ENCODE measurements at places on chromosomes 2 and 18. TPM values are rescaled to one million over a fixed set of nuclear protein-coding genes. Genes with fewer than 3 reads are reported as not detected.

MXD1 gene
- total RNA-seq: 17.4 TPM

HOXD11 gene
- not detected for total RNA-seq

- DNase-seq: no peak
These were observed 272.6 kb upstream of the ERBB4 start for GRCh38 chr2:212811036-212811805.

- DNase-seq: no peak
These were observed 36.7 kb downstream of the MCFD2 start for GRCh38 chr2:46878886-46879285.

GRCh38 chr2:220887876-220888275, 684.2 kb downstream of the EPHA4 start:
- no peak for DNase-seq

DNA sequence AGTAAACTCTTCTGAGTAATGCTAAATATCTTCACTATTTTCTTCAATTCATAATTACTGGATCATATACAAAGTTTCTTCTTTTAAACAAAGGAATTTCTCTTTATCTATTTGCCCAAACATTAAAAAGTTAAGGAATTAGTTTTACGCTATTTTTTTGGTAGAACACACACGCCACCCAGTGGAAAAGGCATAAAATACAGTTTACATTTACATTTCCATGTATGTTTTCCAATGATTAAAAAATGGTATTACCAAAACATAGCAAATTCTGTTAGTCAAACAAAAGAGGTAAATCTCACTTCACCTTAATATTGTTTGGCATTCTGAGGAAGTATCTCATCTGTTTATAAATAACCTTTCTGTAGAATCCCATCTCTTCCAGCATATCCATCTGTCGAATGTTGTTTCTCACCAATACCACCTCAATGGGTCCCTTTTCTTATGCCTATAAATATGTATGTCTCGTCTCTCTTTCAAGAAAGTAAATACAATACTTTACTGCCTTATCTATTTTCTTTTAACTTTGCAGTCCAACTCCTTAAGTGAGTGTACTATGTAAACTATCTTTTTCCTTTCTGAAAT, 7.2 kb downstream of the BOLL start:
- peak; percentile 45 for DNase-seq

- no peak for DNase-seq
These were observed 680.2 kb downstream of the NYAP2 start for GRCh38 chr2:226079671-226080181.

GRCh38 chr2:236642584-236643291, 73.1 kb downstream of the ACKR3 start:
- DNase-seq: no peak

DNA sequence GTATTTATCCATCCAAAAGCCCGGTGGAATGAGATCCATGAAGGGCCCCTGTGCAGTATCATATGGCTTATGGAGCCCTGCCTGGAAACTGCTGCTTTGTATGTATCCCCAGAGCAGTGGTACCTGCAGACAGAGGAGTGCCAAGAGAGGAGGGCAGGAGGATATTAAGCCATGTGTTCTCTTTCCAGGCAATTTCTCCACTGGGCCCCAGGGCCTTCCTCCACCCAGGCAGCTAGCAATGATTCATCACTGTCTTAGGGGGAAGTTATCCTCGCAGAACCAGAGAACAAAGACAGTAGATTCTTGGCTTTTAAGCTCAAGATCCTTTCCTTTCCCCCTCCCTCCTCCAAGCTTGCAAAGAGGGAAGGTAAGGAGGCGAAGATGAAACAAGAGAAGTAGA, 98.1 kb downstream of the LRRC30 start:
- no peak for DNase-seq

RAX gene
- total RNA-seq: not detected

All from Calu3 (cell line).